ENCODE measurements at places on chromosomes 2 and 18.

GRCh38 chr2:44135771-44136170 is 32.9 kb upstream of the PPM1B start:
- DNase-seq: peak; percentile 54

GRCh38 chr18:68705119-68705518 is 9.8 kb downstream of the TMX3 start:
- DNase-seq: peak; percentile 17

DNA sequence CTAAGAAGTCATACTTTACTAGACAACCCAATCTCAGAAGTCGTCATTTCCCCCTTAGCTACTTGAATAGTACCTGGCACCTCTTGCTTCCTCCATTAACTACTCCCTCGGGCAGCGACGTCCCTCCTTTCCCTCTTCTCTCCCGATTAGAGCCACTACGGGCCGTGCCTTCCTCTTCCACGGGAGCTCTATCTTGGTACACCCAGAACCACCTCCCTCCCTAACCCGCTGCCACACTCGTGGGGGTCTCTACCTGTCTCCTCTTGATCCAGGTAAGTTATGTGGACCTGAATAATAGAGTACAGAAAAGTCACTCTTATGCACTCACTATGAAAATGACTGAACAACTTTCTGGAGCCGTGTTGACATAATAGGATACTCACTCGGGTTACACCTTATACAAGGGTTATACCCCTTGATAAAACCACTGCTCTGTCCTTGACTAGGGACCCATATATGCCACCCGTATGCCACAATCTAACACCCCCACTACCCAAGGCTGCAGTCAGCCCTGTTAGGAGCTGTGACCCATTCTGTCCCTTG is 595 bp upstream of the HDHD2 start:
- DNase-seq: no peak

DNA sequence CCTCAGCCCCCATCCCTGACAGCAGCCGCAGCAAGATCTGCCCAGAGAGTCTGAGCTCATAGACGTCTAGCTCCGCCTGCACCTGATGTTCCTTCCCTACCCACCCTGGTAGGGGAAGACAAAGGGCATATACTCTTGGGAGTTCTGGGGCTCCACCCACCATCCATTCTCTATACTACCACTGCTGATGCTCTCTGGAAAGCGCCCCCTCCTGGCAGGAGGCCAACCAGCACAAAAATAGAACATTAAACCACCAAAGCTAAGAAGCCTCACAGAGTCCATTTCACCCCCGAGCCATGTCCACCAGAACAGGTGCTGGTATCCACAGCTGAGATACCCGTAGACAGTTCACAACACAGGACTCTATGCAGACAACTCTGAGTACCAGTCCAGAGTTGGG is 662.6 kb upstream of the FAM98A start:
- DNase-seq: no peak

DNA sequence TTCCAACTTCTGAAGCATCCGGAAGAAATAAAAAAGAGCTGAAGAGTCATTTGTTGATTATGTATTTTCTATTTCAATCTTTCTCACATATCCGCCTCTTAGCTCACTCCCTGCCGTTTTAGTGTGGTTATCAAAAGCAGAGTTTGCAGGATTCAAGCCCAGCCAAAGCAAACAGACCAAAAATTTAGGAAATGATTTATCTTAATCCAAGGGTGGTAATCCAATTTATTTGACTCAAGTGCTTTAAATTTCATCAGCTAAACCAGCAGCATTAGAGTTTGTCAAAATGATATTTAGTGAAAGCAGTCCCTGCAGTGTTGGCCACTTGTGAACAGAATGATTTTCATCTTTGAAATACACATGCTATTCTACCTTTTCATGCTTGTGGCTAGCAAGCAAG is 129.3 kb upstream of the CCDC68 start:
- DNase-seq: no peak

DNA sequence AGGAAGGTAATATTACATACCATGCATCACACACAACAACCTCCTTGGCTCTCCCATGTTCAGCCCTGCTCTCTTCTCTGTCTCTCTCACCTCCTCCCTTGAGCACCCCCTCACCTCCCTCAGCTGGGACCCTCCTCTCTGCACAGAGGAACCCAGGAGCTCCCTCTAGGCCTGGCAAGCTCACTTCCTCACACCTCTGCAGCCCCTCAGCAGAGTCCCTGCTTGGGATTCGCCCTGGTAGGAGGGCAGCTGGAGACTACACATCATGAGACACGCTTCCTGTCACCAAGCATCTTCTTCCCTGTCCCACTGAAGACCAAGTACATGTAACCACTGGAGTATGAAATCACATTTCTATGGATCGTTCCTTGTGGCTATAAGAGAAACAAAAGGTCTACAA is 51.0 kb downstream of the ADD2 start:
- DNase-seq: no peak

GRCh38 chr2:68453761-68454360 is 13.2 kb downstream of the FBXO48 start:
- no peak for DNase-seq

DNA sequence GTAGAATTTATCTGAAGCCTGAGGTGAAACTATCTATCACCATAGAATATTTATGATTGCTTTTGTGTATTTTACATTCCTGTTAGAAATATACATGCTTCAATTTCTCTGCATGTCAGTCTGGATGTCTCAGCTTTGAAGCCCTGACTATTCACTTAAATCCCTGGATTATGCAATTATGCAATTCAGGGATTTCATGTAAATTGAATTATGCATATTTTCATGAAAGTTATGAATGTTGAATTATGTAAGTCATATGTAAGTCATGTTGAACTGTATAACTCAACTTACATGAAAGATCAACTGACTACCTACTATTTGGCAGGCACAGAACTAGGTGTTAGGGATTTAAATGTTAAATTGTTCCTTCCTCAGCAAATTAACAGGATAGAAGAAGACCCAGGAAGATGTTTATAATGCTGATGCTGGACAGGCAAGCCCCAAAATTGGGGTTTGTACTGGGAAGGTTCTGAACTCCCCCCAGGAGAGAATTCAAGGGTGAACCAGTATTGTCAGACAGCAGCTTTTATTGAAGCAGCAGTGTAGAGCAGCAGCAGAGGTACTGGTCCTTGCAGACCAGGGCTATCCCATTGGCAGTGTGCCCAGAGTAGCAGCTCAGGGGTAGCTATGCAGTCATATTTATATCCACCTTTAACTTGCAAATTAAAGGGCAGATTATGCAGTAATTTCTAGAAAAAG is 236.5 kb downstream of the ZNF804A start:
- DNase-seq: no peak

- DNase-seq: no peak
These were observed 37.2 kb downstream of the KYNU start for GRCh38 chr2:142914507-142915313.

GRCh38 chr2:182499706-182500470 is 73.1 kb upstream of the PDE1A start:
- DNase-seq: no peak

DNA sequence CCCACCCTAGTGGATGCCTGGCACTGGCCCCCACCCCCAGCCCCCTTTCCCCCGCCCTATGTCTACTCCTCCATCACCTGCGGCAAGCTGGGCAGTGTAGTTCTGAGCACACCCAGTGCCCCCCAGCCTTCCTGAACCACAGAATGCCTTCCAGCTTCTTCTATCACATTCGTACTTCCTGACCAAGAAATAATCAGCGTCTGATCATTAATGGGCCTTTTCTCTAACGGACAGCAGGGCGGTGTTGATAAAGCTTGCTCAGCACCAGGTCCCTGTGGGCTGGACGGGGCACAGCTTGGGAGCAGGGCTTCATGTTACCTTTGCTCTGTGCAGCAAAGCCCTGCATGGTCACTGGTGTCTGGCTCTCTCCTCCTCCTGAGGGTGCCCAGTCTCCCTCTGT is 15.4 kb downstream of the UXS1 start:
- no peak for DNase-seq

DNA sequence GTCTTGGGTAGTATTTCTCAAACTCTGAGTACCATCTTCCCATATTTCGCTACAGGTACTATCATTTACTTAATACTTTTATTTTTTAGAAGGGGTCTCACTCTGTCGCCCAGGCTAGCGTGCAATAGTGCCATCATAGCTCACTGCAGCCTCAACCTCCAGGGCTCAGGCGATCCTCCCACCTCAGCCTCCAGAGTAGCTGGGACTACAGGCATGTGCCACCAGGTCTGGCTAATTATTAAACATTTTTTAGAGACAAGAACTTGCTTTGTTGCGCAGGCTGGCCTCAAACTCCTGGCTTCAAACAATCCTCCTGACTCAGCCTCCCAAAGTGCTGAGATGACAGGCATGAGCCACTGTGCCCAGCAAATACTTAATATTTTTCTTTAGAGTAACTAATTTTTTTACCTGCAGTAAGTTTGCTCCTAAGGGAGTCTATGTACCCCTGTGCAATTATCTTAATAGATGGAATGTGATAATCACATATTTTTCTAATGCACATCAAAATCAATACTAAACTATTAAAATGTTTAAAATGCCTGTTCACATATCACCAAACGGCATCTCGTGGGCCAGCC is 100.6 kb upstream of the ST3GAL5 start:
- DNase-seq: no peak

- no peak for DNase-seq
These were observed 34.8 kb downstream of the APOB start for GRCh38 chr2:21008790-21009661.

Measured in fibroblast of skin of back (primary cell).